ENCODE measurements at places on chromosomes 2 and 18.

DNA sequence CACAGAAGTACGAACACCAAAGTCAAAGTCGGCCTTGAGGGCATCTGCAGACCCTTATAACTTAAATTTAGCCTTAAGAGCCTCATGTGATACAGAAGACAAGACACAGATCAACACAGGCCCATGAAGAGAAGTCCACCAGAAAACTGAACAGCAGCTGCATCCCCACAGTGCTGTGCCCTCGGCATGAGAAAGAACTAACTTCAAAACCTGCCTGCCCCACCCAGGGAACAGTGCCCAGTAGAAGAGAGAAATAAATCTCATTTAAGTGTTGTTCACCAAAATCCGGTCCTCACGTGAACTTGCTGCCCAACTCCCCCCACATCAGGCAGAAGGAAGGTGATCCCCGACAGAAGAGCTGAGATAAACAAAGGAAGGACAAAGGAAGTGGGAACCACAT is 73.7 kb downstream of the PXDN start:
- no peak for DNase-seq

DNA sequence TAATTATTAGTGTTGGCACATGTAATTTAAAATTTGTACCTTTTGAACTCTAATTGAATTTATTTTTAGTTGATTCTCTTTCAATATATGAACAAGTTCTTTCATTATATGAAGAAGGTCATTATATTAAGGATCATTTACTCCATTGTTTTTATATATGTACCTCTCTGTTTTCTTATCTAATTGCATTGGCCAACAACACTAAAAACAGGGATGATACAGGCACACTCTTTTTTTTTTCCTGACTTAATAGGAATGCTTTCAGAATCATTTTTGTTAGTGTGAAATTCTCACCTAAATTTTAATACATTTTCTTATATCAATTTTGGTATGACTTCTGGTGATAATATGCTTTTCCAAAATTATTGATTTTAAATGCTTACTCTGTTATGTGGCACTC is 75.0 kb upstream of the SCN1A start:
- no peak for DNase-seq

- DNase-seq: no peak
Observed at GRCh38 chr2:137838255-137839092, 125.8 kb upstream of the HNMT start.

DNA sequence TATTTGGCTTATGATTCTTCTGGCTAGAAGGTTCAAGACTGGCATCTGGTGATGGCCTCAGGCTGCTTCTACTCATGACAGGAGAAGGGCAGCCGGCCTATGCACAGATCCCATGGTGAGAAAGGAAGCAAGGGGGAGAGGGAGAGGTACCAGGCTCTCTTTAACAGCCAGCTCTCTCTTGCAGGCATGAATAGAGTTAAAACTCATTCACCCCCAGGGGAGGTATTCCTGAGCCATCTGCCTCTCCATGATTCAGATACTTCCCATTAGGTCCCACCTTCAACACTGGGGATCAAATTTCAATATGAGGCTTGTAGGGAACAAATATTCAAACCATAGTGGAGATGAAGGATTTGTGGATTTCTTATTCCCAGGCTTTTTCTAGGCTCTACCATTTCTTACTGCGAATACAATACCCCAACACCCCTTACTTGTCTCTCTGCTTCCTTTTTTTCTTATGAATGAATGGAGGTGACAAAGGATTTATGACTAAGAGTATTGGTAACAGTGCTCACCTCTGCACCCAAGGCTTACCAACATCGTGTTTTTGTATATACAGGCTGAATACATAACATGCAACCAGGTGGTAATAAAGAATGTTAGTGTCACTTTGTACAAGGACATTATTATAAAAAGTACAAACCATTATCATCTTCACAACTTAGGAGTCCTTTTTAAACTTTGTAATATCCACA is 454.6 kb upstream of the TRIB2 start:
- no peak for DNase-seq

GRCh38 chr2:207416111-207416510 is 113.7 kb upstream of the CREB1 start:
- no peak for DNase-seq

- DNase-seq: no peak
Observed at GRCh38 chr2:183371545-183371944, 247.3 kb downstream of the NUP35 start.

DNA sequence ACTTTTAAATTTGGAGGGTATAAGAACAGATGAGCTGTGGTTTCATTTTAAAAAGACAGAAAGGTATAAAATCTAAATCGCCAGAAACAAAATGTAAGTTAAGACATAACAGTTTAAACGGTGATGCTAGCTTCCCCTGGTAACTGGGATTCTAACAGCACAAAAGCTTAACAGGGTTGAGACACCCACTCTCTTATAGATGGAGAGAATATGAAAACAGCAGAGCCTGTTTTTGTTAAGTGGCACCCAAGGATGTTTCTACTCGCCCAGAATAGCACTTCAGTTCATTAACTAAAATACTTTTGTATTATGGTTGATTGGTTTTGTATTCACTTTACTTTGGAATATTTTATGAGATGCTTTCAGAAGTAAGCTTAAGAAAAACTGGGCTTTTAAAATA is 151.9 kb upstream of the RND3 start:
- DNase-seq: no peak

- no peak for DNase-seq
Observed at GRCh38 chr18:43271593-43272432, 5.5 kb downstream of the SYT4 start.

DNA sequence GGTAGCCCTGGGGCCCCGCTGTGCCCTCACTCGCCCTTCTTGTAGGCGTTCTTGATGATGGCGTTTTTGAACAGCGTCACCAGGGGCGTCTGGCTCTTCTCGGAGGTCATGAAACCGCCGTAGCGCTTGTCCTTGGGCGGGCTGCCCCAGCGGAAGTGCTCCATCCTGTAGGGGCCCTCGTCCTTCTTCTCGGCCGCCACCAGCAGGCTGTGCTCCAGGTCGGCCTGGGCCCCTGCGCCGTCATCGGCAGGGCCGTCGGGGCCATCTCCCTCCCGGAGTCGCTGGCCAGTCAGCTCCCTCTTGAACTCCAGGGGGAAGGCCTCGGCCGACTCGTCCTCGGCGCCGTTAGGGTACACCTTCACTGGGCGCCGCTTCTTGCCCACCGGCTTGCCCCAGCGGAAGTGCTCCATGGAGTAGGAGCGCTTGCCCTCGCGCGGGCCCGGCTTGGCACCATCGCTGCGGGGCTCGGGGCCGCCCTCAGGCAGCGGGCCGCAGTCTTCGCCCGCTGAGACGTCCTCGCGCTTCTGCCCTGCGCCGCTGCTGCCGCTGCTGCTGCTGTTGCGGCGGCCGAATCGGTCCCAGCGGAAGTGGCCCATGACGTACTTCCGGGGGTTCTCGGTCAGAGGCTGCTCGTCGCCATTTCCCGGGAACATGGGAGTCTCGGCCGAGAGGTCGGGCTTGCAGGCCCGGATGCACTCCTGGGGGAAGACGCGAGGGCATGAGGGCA is 7.2 kb downstream of the POMC start:
- peak; percentile 73 for DNase-seq

GRCh38 chr2:170189757-170190156 is 11.8 kb downstream of the MYO3B start:
- DNase-seq: no peak

GRCh38 chr2:28250006-28250405 is 142.7 kb upstream of the FOSL2 start:
- DNase-seq: no peak
